Articular chondrocyte of knee joint (primary cell): ENCODE measurements at places on chromosomes 4 and X. TPM values are rescaled to one million over a fixed set of nuclear protein-coding genes. Genes with fewer than 3 reads are reported as not detected.

Gene CLDN22
- not detected in 2 replicates for total RNA-seq

Gene HMX1
- not detected in 2 replicates for total RNA-seq

Gene TLR2
- total RNA-seq = 0.32 and 0.39 TPM in 2 replicates

Gene GBA3
- 0.26 TPM in 1 of 2 replicates, not detected in the other for total RNA-seq

Gene F8A1
- total RNA-seq = 2.9 and 4.2 TPM in 2 replicates

Gene AMER1
- total RNA-seq = 3.0 and 3.3 TPM in 2 replicates

Gene IL15
- total RNA-seq = 1.3 and 1.7 TPM in 2 replicates

Gene CSAG2
- total RNA-seq = not detected in 2 replicates

Gene MAGEA9B
- not detected in 2 replicates for total RNA-seq

Gene VCX
- total RNA-seq = not detected in 2 replicates

Gene C4orf51
- total RNA-seq = not detected in 2 replicates

Gene ARHGEF6
- 18.6 and 21.3 TPM in 2 replicates for total RNA-seq

Gene DNAJB14
- 52.7 and 56.0 TPM in 2 replicates for total RNA-seq
